Caudate nucleus (tissue), 63 donors: ENCODE measurements at places on chromosomes 2 and 18.

GRCh38 chr2:29064746-29065067 is 9.6 kb downstream of the PCARE start:
- DNase-seq = no peak

DNA sequence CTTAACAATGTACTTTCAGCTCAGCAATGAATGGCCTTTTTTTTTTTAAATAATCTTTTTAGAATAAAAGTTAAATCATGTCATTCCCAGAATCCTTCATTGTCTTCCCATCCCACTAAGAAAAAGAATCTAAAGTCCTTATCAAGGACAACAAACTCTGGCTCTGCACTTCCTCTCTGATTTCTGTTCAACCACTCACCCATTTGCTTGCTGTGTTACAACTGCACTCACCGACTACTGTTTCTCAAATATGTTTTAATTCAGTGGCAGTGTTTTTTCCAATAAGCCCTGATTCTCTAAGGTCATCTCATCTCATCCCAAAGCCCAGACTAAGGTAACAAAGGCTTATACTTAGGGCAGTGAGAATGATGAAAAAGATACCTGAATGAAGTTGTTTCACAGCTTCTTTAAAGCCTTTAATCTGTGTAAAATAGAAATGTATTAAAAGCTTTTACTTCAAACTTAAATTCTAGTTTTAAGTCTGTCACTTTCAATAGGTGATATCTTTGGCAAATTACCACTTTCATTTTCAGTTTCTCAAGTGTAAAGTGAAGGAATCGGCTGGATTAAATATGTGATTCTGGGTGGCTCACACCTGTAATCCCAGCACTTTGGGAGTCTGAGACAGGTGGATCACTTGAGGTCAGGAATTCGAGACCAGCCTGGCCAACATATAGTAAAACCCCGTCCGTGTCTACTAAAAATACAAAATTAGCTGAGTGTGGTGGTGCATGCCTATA is 87.6 kb downstream of the RBBP8 start:
- DNase-seq = no peak

DNA sequence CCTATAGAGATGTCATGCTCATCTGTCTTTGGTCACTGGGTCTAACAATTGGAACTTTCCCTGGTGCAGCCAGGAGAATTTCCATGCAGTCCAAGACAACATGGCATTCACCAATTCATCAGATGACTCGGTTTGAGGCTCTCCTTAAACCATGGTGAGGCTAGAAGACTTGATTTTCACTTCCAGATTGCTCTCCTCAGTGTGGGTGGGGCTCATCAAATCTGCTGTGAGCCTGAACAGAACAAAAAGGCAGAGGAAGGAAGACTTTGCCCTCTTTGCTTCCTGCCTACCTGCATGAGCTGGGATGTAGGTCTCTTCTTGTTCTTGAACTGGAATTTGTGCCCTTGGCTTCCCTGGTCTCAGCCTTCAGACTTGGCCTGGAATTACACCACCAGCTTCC is 203.4 kb upstream of the TRIB2 start:
- no peak for DNase-seq

GRCh38 chr2:201130524-201131186 is 14.7 kb downstream of the CFLAR start:
- no peak for DNase-seq

DNA sequence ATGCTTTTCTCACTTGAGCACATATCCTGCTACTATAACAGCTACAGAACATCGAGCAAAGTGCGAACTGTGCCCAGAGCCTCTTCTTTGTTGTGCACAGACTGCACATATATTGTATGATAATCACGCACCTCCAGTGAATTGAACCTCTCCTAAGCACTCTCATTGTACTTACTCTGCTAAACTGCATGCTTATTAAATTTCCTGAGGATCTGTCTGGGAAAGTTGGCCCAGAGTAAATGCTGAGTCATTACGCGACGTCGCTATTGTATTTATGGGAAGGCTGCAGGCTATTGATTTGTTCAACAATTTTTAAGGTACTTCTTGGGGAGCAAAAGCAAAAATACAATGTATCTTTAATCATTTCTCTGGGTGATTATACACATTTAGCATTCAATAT is 399.6 kb upstream of the DSEL start:
- no peak for DNase-seq

DNA sequence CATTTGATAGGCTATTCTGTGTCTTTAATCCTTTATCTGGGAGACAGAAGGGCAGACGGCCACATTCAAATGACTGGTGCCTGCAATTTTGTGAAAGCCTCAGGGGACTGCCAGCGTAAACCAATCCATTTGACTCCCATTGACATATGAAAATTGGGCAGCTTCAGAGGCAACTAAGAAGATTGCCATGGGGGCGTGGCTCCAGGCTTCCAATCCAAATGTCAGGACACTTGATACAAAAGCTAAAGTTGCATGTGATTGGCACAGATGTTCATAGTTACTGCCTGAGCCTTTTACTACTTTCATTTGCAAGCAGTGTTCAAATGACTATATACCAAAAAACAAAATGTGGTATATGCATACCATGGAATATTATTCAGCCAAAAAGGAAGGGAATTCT is 42.0 kb downstream of the SPC25 start:
- DNase-seq = no peak

GRCh38 chr2:84741182-84741822 is 139.6 kb downstream of the TRABD2A start:
- DNase-seq = no peak

GRCh38 chr2:173690349-173690748 is 274.8 kb downstream of the SP3 start:
- no peak for DNase-seq

GRCh38 chr2:142415461-142415860 is 284.6 kb upstream of the LRP1B start:
- no peak for DNase-seq

DNA sequence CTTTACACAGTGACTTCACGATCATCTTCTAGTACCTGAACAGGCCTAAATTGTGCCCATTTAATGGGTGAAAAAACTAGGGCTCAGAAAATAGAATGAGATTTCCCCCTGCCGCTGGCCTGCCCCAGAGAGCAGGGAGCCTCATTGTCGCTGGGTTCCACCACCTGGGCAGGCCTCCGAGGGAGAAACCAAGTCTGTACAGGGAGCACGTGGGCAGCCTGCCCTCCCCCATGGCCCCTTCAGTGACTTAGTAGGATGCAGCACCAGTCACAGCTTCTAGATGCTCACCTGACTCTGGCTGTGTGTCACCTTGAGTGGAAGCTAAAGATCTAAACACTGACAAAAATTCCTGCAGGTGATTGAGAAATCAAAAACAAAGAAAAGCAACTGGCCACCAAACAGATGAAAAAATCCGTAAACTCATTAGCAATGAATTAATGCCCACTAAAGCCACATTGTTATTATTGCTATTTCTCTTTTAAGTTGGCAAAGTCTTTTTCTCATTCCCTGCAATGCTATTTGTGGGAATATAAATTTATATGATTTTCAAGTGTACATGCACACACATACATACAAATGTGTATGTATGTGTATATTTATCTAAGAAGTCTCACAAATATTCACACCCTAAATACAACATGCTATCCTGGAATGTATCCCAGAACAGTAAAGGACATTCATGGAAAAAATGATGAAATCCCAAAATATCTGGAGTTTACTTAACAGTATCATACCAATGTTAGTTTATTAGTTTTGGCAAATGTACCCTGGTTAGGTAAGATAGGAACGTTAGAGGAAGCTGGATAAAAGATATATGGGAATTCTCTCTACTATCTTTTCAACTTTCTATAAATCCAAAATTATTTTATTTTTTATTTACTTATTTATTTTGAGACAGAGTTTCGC is 18.7 kb upstream of the ASPRV1 start:
- DNase-seq = no peak

GRCh38 chr2:3972377-3972776 is 269.0 kb downstream of the DCDC2C start:
- DNase-seq = no peak

DNA sequence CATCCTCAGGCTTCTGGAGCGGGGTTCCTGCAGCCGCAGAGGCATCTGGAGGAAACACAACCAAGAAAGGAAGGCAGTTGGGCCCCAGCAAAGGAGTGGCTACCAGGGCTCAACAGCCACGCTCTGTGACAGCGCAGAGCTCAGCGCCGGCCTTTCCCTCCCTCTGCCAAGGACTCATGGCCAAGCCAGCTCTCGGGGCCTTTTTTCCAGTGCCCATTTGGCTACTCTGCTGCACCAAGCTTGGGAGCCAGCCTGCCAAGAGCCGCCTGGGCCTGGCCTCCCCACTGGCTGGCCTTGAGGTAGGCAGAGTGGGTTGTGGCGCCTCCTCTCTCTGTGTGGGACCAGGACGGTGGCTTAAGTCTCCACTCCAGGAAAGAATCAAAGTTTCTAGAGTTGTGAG is 7.2 kb upstream of the CCDC74A start:
- no peak for DNase-seq

GRCh38 chr2:120134263-120134662 is 88.9 kb downstream of the TMEM185B start:
- no peak for DNase-seq

DNA sequence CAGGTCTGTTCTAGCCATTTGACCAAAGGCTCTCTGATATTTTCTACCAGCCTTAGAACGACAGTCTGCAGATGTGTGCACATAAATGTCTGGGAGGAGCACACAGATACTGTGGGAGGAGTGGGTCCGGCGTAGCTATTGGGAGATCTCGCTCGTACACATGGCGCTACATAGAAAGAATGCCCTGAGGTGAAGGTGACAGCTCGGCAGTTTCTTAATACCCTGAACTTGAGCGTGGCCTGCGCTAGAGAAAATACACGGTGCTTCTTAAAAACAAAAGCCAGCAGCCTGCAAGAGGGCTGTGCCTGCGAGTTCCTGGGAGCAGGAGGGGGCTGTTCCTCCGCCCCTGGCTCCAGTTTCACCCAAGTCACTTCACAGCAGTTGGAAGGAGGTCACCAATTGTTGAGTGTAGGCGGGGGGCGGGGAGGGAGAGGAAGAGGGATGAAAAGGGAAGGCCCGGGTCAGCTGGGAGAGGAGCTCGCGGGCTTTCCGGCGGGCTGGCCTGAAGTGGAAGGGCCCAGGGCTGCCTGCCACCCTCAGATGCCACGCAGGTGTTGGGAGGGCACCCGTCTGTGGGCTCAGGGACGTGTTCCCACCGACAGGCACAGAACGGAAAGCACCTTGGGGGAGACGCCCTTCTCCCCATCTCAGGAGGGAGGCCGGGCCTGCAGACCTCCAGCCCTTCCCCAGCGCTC is 124.7 kb upstream of the ZNF516 start:
- DNase-seq = no peak

- DNase-seq = no peak
These were observed 41.2 kb upstream of the ATP8B1 start for GRCh38 chr18:57844319-57844718.

- no peak for DNase-seq
These were observed 42.3 kb downstream of the NOL10 start for GRCh38 chr2:10647441-10647840.

- DNase-seq = no peak
These were observed 4.4 kb downstream of the ANKRD23 start for GRCh38 chr2:96839293-96839874.

DNA sequence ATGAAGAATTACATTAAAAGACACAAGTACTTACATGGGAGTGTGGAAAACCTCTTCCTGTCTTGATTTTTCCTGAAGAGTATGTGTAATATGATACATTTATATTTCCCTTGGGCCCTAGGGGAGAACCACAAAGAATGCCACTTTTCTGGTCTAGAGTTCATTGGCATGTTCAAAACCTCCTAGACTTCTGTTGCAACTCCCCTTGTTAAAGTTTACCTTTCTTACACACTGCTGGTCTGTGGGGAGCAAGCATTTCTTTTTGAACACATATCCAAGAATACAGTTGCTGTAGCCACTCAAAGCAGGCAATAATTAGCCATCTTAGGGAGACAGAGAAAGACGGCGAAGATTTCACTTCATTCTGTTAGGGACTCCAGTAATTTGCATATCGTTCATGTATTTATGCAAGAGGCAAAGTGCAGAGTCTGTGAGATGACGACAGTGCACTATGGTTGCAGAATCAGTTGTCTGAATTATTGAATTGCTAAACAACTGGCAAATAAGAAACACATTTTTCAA is 103.5 kb downstream of the NOL4 start:
- DNase-seq = no peak
